ENCODE measurements at places on chromosomes 1 and 21. TPM values are rescaled to one million over a fixed set of nuclear protein-coding genes. Genes with fewer than 3 reads are reported as not detected.

The GJA4 gene
- total RNA-seq: not detected

The KRTAP13-2 gene
- not detected for total RNA-seq

The NBPF14 gene
- 12.7 TPM for total RNA-seq

The HSD3B2 gene
- total RNA-seq: not detected

The OPRD1 gene
- total RNA-seq: 0.14 TPM

The RGS8 gene
- not detected for total RNA-seq

The TTLL7 gene
- total RNA-seq: 2.8 TPM

The PAQR6 gene
- 3.6 TPM for total RNA-seq

The PLXNA2 gene
- total RNA-seq: 1.1 TPM

The ADAMTS5 gene
- not detected for total RNA-seq

The SYT14 gene
- total RNA-seq: 0.10 TPM

The KRTAP21-2 gene
- total RNA-seq: not detected

The LRRC39 gene
- 0.05 TPM for total RNA-seq

The GJC2 gene
- total RNA-seq: 0.48 TPM

The CHAF1B gene
- total RNA-seq: 13.5 TPM

The LIX1L gene
- total RNA-seq: 8.5 TPM

The TSSK3 gene
- total RNA-seq: not detected

The EVA1C gene
- 39.8 TPM for total RNA-seq

All from A549 treated with RU486 at 1 μM for 4 hours (cell line).